ENCODE measurements at places on chromosomes 7 and 10.

- DNase-seq = peak; percentile 73
Observed at GRCh38 chr10:88042160-88043100, 179.0 kb downstream of the PTEN start.

DNA sequence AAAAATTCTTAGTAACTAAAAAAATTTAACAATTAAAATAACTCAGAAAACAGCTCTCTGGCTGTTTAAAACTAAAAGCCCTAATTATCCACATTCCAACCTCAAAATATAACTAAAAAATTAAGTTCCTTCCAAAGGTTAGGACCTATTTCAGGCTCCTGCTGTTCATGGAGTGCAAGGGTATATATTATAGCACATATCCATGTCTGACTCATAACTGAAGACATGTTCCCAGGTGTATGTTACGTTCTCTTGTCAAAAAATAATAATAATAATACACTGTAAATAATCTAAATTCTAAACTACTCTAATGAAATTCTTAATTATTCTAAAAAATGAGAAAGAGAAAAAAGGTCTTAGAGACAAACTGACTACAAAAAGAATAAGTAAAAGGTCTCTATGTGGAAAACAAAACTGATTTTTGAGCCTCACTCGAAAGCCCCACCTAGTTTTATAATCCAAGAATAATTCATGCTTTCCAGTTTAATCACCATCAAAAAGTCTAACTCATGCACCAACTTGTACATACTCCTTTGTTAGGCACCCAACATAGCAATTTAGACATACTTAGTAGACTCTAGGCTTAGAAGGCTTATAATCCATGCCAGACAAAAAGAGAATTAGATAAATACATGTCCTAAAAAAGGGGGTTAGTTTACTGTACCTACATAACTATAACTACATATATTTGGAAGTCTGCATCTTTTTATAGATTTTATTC is 171.4 kb downstream of the KMT2E start:
- DNase-seq = no peak

DNA sequence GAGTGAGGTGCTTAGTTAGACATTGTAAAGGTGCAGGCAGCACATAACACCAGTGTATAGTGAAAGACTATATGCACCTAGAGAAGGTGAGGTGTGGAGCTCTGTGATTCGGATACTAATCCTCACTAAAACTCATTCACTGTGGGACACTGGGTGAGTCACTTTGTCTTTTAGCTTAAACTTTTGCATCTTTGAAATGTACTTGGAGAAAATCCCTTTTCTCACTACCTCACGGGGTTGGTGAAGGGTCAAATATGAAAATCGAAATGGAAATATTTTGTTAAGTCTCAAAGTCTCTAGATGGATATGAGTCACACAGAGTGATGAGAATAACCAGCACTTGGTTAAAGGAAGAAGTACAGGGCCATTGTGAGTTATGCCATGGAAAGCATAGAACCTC is 38.0 kb downstream of the MDFIC start:
- no peak for DNase-seq

GRCh38 chr7:132666071-132666773 is 90.0 kb upstream of the PLXNA4 start:
- peak; percentile 16 for DNase-seq

DNA sequence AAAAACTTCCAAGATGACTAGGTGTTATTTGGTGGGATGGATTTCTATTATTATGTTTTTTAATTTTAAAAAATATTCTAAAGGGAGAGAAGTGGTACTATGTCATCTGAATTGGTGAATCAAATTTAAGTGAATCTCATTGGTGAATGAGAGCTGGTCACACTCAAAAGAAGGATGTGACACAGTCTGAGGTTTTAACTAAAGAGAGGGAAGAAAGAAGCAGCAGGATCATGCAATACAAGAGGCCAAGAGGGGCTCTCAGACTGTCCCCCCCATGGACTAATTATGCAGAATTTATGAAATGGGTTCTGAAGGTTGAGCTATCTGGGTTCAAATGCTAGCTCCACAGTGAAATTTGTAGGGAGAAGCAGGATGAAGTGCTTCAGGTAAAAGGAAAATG is 16.2 kb downstream of the MACC1 start:
- DNase-seq = no peak

DNA sequence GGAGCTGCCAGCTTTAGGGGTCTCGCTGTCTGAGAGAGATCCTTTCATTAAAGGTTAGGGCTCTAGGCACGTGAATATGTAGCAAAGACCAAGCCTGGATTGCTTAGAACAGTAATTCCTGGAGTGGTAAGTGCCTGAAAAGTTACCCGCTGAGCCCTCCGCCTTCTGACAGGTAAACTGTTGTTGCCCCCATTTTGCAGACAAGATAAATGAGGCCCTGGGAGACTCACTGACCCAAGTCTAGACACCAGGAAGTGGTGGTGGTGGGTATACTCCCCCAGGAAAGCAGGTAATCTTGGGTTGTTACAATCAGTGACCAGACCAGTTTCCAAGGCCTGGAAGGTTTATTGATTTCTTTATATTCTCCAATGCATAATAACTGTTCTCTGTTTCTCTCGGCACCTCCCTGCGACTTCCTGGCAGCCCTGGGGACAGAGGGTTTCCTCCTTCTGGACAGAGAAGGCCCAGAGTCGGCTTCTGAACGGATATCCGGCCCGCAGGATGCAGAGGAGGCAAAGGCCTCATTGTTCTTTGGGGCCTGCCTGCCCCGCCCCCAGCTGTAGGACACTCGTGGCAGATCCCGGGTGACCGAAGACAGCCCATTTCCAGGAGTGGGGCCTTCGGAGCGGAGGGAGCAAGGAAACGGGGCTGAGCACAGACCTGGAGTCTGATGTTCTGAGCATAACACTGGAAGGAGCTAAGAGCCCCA is 1.3 kb upstream of the GRK5 start:
- DNase-seq = peak; percentile 34

DNA sequence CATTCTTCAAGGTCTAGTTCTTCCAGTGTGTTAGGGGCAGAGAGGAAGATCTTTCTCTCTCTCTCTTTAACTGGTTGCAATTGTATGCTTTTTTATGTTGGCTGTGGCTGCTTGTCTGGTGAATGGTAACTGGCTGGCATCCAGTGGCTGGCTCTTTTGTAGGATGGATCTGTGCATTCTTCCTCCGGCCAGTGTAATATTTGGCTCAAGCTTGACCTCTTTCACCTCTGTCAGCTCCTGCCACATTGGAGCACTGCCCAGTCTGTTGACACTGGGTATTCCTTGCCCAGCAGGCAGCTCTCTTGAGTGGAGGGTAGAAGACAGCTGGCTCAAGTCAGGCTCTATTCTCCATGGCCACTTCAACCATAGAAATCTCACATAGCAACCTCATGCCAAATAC is 528.3 kb downstream of the PHTF2 start:
- DNase-seq = peak; percentile 55

DNA sequence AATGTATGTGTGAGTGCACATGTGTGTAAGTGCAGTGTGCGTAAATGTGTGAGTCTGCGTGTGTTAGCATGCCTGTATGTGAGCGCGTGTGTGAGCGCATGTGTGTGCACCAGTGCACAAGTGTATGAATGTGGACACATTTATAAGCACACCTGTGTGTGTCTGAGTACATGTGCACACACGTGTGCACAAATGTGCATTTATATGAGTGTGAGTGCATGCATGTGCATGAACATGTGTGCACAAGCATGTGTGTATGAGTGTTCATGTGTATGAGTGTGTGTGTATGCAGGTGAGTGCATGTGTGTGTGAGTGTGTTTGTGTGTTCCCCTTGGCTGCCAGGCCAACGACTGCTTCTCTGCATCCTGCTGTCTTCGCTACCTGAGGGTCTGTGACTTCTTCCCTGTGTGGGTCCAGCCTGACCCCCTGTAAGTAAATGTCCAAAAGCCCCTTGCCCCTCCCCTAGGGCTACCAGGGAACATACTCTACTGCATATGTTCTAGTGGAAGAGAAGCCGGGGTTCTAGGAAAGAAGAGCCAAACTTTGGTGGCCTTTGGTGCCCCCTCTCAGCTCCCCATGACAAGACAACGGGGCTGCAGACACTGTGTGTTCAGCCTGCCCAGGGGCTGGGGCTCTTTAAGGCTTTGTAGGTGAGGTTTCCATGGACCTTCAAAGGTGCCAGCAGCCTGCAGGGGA is 17.0 kb downstream of the GOLGA7B start:
- no peak for DNase-seq

- DNase-seq = no peak
Observed at GRCh38 chr7:108395426-108395825, 60.8 kb downstream of the NRCAM start.

DNA sequence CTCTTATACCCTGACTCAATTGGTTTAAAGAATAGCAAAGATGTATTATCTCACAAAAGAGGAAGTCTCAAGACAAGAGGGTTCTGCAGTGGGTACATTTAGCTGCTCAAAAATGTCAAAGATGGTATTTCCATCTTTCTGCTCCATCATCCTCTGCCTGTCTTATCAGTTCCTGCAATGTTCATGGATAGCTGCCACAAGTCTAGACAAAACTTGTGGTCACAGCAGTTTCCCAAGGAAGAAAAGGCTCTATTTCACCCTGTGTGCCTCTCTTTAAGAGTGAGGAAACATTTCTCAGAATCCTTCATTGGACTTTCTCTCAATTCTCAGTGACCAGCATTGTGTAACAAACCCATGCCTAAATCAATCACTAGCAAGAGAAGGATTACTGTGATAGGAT is 634.2 kb upstream of the AUTS2 start:
- peak; percentile 73 for DNase-seq

- no peak for DNase-seq
Observed at GRCh38 chr7:157547102-157547501, 210.3 kb downstream of the DNAJB6 start.

- DNase-seq = no peak
Observed at GRCh38 chr7:11714205-11714604, 117.8 kb downstream of the THSD7A start.

DNA sequence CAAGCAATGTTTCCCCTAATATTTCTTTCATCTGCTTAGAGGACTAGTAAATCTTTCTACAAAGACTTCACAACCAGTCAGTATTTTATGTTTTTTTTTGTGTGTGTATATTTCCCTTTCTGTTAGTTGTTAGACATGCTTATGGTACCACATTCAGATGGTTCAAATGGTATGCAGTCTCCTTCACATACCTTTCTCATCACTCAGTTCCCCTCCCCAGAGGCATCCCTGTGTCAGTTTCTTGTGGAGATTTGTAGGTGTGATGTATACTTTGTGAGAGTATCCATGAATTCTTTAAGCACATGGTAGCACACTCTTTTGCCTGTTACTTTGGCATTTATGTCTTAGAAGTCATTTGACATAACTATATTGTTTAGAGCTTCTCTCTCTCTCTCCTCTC is 4.4 kb downstream of the ZNF485 start:
- peak; percentile 51 for DNase-seq

- DNase-seq = peak; percentile 75
Observed at GRCh38 chr10:103888113-103888841, 29.7 kb downstream of the STN1 start.

- DNase-seq = no peak
Observed at GRCh38 chr7:139095194-139095659, 14.3 kb downstream of the ZC3HAV1 start.

DNA sequence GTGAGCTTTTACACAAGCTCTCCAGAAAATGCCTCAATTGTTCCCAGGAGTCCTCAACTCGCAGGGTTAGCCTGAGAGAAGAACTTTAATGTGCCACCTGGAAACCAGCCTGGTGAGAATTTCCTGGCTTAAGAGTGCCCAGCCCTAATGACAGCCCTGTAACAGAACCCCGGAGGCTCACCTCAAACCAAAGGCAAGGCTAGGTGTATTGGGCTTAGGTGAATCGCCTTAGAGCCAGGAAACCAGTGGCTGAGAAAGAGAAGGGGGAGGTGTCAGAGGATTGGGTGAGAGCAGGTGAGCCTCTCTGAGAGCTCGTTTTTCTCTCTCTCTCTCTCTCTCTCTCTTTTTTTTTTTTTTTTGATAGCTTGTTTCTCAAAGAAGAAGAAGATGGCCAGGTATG is 7.3 kb downstream of the OCM2 start:
- DNase-seq = no peak

- no peak for DNase-seq
Observed at GRCh38 chr10:86368046-86368445, 1.5 kb upstream of the GRID1 start.

DNA sequence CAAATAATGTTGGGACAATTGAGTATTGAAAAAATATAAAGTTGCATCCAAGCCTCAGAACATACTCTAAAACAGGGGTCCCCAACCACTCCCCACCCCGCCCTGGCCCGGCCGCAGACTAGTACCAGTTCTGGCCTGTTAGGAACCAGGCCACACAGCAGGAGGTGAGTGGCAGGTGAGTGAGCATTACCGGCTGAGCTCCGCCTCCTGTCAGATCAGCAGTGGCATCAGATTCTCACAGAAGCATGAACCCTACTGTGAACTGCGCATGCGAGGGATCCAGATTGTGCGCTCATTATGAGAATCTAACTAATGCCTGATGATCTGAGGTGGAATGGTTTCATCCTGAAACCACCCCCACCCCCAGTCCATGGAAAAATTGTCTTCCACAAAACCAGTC is 19.4 kb downstream of the HIPK2 start:
- no peak for DNase-seq

DNA sequence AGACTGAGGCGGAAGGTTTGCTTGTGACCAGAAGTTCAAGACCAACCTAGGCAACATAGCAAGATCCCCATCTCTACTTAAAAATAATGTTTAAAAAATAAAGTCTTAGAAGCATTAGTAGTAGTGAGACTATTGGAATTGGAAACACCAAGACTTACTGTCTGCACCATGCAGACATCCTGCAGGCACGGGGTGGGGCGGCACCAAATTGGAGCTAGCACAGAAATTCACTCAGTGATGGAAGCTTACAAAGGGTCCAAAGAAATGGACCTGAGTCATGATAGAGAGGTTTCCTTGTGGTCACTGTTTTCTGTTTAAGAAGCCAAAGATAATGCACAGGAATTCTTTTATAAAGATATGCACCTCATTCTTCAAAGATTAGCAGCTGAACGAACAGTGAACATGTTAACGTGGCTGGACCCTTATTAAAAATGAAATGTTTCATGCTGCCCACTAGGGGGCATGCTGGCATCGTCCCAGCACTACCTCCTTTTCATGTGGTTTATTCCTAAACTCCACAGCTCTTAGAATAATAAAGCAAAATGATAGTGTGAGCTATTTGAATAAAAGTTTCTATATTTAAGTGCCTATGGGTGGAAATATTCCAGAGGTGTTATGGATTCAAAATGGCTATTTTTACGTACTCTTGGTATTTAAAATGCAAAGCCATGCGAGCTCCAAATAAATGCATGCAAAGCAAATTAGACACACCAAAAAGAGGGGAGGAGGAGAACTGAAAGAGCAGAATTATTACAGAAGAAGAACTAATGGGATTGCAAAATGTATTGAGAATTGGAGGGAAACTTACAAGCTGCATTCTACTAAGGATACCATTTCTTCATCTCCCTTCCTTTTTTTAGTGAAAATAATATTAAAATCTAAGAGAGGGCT is 28.6 kb downstream of the PDSS1 start:
- DNase-seq = peak; percentile 66
